ENCODE measurements at places on chromosomes 2 and 18.

DNA sequence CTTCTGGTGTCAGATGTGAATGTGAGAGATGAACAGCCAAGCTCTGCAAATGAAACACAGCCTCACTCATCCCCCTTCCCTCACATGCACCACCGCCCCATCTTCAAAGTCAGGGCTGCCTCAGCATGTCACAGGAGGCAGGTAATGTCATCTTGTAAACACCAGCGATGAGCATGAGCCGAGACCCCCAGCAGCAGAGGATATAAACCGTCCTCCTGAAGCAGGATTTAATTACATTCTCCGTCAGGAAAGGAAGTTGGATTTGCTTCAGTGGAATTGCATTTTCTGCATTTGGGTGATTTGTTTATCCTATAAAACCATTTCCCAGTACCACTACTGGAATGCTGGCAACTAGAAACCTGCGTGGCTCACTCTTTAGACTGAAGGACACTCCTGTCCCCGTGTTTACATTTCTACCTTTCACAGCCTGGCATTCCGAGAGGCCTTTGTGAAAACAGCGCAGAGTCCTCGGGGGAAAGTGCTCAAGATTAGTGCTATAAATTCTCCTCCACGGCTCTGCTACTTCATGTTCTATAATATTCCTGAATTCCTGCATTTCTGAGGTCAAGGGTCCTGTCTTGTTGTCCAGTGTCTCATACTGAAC, 619.2 kb downstream of the IRS1 start:
- no peak for DNase-seq

GRCh38 chr18:28766721-28767120, 589.8 kb upstream of the CDH2 start:
- no peak for DNase-seq

- no peak for DNase-seq
These were observed 108.9 kb upstream of the ITGA4 start for GRCh38 chr2:181348107-181348837.

GRCh38 chr2:38092196-38092902, 16.4 kb upstream of the CYP1B1 start:
- peak; percentile 62 for DNase-seq

- DNase-seq = no peak
These were observed 133.6 kb downstream of the SOCS6 start for GRCh38 chr18:70422391-70422965.

- no peak for DNase-seq
These were observed 114.4 kb upstream of the FZD5 start for GRCh38 chr2:207884127-207884526.

DNA sequence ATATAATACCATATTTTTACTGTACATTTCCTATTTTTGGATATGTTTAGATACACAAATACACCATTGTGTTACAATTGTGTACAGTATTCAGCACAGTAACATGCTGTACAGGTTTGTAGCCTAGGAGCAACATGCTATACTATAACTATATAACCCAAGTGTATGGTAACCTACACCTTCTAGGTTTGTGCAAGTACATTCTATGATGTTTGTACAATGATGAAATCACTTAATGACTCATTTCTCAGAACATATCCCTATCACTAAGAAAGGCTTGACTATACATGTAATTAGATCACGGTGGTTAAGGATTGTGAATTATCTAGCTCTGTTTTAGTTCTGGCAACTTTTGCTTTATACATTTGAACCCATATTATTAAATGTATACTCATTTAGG, 31.3 kb downstream of the NPHP1 start:
- DNase-seq = no peak

- no peak for DNase-seq
These were observed 337.2 kb downstream of the PAX3 start for GRCh38 chr2:221961561-221961960.

GRCh38 chr18:50170004-50170403, 24.9 kb downstream of the MYO5B start:
- no peak for DNase-seq

DNA sequence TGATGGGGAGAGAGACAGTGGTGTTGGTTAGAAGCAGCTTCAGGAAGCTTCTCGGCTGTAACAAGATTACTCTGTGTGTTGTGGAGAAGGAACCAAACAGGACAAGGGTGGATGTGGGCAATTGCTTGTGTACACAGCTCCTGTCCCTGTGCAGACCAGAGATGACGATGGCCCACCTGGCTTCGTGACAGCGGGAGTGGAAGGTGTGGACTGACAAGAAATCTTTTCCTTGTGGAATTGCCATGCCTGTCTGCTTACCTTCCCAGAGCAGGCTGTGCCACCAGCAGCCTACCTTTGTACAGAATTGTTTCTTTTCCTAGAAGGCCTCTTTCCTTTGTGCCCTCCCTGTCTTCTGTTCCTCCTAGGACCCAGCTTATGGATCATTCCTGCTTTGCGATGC, 93.8 kb downstream of the ITGB1BP1 start:
- DNase-seq = no peak

GRCh38 chr2:203631068-203631757, 75.2 kb upstream of the CD28 start:
- DNase-seq = no peak
